Kasumi-1 (cell line): ENCODE measurements at places on chromosomes 1 and 21.

DNA sequence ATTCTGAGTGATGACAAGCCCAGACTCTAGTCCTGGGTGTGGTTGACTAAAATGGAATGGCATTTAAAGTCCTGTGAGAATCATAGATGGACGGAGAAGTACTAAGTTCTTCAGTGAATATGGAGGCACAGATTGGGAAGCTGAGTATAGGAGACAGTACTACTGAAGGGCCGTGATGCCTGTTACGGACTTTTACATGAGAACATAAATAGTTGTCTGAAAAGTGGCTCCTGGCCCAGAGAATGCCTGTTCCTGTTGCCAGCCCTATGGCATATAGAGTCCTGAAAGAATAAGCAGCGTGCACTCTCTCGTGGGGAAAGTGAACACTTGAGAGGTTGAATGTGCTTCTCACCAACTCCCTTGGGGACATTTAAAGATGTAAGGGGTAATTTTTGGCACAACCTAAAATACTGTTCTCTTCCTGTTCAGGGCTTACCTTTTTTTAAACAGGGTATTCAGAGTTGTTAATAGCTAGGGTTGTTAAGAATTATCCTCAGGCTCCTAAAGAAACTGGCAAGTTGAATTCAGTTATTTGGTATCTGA lies 20.4 kb downstream of the CCT8 start:
- DNase-seq = no peak

GRCh38 chr1:14970115-14970798 lies 183.3 kb upstream of the TMEM51 start:
- DNase-seq = no peak

- DNase-seq = peak; percentile 4
Measured at GRCh38 chr21:31837618-31838390, 35.0 kb upstream of the HUNK start.

GRCh38 chr1:183883623-183884022 lies 78.7 kb downstream of the RGL1 start:
- no peak for DNase-seq

- no peak for DNase-seq
Measured at GRCh38 chr21:28066596-28067387, 925.9 kb downstream of the LTN1 start.

DNA sequence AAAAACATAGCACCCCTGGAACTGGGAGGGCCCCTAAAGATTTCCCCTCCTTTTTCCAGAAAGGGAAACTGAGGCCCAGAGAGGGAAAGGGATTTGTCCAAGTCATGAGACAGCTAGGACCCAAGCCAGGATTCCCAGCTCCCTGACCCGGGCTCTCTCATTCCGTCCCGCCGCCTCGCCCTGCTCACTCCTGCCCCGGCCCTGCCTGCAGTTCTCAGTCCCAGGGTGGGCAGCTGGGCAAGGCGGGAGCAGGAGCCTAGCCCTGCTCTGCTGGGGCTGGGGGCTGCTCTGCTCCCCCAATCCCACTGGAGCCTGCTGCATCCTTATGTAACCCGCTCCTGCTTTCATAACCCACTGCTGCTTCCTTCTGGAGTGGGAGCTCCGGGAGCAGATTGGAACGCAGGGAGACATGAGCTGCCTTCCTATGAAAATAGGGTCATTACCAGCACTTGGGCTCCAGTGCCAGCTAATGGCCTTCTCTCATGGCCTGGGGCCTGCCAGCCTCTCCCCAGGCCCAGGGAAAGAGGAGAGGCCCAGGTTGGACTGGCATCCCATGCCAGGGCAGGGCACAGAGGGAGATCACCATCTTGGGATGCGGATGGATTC lies 84.5 kb downstream of the CAMK2N1 start:
- DNase-seq = no peak
